ENCODE measurements at places on chromosomes 4 and X.

- no peak for DNase-seq
Measured at GRCh38 chr4:72945719-72946336, 123.7 kb downstream of the COX18 start.

DNA sequence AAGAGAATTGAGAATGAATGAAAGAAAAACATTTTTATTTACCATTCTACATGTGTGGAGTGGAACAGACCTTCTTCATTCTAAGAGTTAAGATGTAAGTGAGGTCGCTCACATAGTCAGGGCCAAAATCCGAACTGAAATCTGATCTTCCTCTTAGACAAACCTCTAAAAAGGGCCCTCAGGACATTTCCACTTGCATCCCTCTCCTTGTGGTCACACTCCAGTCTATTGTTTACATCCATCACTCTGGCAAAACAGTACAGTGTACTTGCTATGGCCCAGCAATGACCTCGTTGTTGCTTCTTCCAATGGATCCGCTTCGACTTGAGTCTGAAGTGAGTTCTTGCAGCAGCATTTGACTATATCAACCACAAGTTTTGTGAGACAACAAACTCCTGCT is 54.2 kb downstream of the MOSPD2 start:
- no peak for DNase-seq

DNA sequence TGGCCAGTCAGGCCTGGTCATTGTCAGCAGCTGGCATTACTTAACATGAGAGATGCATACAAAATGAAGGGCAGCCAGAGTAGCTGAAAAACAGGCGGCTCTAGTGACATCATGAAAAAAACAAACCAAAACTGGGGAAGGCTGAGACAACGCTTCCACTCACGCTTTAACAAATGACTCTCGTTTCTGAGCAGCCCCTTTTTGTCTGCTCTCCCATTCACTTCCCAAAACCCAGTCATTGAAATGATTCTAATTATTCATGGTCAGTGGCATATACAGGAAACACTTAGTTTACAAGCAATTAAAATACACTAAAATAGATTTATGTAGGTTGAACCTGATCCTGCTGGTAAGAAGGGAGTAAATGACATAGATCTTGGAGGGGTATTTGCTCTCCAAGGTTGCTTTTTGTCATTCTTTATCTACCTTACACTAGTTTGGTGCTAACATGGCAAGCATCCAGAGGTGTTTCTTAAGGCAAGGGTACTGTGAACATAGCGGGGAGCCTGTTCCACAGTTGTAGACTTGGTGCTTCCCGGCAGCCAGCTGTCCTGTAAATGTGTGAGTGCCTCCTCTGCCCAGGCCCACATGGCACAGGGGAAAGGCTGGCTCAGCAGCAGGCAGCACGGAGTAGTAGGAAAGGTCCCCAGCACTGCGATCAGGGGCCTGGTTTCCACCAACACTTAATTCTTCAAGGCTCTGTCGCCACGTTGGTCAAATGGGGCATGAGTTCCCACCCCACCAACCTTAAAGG is 61.2 kb upstream of the CITED1 start:
- no peak for DNase-seq

DNA sequence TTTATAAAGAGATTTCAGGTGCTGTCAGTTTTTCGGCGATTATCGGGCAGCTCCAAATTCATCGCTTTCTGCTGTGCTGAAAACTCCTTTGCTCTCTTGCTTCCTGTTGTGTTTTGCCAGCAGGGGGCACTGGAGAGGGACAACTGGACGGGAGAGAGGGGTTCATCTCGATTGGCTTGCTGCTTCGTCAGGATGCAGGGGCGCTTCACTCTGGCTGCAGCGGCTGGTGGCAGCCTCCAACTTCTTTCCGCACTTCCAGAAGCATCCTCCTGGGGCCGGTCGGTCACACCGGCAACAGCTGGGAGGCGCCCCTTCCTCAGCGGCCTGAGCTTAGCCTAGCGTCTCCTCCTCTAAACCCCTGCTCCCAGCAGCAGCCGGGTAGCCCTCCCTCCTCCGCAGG is 29.5 kb downstream of the MSL3 start:
- DNase-seq = peak; percentile 47

DNA sequence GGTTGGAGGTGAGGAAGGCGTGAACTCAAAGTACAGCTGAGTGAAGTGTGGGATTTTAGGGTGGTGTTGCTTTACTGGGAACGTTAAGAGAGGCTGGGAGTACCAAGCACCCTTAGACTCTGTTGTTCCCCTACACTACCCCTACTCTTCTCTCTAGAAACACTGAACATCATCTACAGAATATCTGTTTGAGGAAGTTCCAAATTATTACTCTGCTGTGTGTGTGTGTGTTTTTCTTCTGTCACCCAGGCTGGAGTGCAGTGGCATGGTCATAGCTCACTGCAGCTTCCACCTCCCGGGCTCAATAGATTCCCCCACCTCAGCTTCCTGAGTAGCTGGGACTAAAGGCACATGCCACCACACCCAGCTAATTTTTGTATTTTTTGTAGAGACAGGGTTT is 76.7 kb upstream of the AP1S2 start:
- DNase-seq = no peak

DNA sequence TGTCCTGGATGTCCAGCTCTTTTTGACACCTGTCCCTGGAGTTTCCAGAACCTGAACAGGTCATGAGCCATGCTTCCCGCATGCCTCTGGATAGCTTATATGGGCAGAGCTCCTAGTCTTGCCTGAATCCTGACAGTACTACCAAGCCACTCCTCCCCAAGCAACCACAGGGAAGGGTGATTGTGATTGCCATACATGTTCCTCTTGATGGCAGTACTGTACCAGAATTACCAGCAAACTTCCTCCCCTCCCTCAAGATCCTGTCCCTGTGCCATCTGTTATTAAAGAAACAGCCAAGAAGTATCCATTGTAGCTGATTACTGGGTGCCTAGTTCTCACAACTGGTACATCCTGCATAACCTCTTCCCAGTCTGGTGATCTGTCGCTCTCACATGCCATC is 264.3 kb upstream of the AGTR2 start:
- DNase-seq = no peak

GRCh38 chr4:16859031-16859430 is 39.4 kb downstream of the LDB2 start:
- DNase-seq = no peak

DNA sequence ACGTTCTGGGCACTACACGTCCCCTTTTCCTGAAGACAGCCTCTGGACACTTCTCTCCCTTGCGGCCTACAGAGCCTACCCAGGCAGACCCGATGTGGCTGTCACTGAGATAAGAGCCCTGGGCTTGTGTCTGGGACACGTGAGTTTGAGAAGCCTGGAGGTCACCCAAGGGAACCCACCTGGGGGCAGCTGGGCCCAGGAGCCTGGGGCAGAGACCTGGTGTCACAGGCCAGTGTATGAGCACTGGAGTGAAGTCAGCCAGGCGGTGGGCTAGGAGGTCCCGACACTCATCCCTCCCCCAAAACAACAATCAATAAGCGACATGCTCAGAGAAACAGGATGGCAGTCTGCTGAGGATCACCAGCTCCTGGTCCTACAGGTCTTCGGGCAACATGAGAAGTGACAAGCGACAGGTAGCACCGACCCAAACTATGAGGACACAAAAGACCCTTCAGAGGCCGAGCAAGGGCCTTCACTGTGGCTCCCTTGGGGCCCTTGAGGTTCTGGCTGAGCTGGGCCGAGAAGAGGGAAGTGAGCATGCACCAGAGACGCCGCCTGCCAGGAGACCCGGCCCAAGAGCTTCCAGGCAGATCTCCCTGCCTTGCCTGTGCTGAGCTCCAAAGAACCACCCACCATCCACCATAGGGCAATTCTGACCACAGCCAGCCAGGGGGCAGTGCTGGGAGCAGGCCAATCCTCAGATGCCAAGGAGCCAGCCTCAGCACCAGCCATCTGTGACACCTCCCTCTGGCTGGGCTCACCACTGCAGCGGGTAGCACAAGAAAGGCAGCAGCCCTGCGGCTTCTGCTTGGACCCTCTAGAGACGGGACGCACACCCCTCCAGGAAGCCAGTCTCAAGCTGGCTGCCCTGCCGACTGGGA is 11.0 kb upstream of the DUSP9 start:
- DNase-seq = no peak

DNA sequence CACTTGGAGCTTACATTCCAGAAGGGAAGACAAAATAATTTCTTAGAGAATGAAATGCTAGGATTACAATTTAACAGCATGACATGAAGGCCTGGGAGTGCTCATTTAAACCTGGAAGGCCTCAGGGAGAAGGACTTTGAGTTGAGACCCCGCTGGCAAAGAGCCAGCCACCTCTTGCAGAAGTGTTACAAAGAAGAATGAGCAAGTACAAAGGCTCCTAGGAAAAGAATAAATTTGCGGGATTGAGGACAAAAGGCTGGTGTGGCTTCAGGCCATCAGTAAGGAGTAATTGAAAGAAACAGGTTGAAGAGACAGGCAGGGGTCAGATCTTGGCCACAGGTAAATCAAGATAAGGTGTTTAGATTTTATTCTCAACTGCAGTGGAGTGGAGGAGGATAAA is 3.1 kb upstream of the ELOVL6 start:
- DNase-seq = no peak
